Esophagus squamous epithelium (tissue), 5 donors: ENCODE measurements at places on chromosomes 7 and 10.

DNA sequence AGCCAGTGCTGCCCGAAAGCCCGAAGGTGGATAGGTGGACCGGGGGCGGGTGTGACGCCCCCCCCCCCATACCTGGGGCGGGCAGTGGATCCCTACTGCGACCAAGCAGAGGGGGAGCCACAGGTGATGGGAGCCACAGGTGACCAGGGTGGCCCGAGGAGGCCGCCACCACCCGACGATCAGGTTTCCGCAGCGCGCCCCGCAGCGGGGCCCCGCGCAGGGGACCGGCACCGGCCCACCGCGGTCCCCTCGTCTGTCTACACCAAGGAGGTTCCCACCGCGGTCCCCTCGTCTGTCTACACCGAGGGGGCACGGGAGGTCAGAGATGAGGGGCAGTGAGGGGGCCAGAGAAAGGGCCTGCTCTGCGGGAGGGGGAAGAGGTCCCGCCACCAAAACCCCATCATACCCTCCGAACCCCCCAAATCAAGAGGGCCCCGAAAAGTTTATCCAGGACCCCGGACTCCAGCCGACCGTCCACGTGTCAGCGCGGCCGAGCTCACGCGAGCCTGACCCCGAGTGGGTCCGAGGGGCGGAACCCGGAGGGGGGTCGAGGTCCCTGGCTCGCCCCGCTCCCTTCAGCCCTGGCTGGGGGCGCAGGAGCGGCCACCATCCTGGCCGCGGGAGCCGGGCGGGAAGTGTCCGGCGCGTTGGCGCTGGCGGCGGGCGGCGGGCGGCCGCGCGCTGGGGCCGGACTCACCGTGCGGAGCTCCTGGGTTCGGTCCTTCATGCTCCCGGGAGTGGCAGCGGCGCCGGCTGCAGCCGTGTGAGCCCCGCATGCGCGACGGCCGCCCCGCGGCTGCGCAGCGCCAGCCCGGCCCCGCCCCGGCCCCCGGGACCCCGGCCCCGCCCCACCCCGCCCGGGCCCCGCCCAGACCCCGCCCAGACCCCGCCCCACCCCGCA, at the start of gene STX1A:
Gene STX1A (minus strand): TSS at position 765 of the 901 bp plus-strand sequence. CDS start 38 bp downstream, at position 727.
- no peak for DNase-seq

- no peak for DNase-seq
Observed at GRCh38 chr7:70595755-70596597, 536.0 kb upstream of the GALNT17 start.

GRCh38 chr10:103476046-103476768, 2.8 kb downstream of the CALHM3 start:
- no peak for DNase-seq

DNA sequence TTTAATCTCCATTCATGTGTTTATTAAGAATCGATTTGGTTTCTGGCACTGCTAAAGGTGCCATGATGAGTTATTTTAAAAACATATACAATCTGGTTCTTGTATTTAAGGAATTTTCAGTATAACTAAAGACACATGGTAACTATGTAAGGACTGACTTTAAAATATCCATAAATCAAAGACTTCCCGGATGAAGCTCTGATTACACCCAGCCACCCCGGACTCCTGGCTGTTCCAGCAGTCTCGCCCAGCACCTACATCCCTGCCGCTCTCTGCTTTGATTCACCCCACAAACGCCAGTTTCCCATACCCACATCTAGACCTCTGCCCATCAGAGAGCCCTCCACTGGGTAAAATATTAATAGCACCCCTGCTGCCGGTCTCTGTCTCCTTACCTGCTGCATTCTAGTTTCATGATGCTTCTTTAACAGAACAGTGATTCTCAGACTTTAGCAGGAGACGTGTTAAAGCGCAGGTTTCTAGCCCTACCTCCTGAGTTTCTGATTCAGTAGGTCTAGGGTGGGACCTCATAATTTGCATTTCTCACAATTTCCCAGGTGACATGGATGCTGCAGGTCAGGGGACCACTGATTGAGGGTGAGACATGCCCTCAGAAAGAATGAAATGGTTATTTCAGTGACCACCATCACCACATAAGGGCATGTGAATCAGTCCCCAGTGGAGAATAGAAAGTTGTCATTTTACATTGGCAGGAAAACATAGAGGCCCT, 185.7 kb downstream of the KIAA1217 start:
- no peak for DNase-seq

- no peak for DNase-seq
Observed at GRCh38 chr7:37440738-37441385, 7.8 kb downstream of the ELMO1 start.

- no peak for DNase-seq
Observed at GRCh38 chr10:35398355-35398754, 62.0 kb downstream of the CCNY start.

- no peak for DNase-seq
Observed at GRCh38 chr10:51986516-51986915, 287.1 kb upstream of the CSTF2T start.

- no peak for DNase-seq
Observed at GRCh38 chr7:40470817-40471216, 336.0 kb downstream of the SUGCT start.
